HS-5 (cell line): ENCODE measurements at places on chromosomes 7 and 10.
A peak's percentile ranks its signal among the peaks of the same experiment; 100 is the strongest.

DNA sequence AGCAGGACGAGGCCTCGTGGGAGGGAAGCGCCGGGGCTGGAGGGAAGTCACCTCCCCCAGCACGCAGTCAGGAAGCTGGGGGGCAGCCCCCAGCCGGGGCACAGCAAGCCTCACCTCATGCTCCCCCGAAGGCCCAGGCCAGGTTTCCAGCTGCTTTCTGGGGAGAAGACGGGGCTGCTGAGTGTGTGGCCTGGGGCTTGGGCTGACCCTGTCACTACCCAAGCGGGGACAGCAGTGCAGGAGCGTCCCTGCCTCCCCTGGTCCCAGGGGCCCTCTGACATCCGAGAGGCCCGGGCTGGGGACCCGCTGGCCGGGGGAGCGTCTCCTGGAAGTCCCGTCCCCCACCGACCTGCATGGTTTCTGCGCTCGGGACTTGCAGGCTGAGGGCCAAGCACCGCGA lies 19.7 kb upstream of the NKX6-2 start:
- DNase-seq, result no peak

DNA sequence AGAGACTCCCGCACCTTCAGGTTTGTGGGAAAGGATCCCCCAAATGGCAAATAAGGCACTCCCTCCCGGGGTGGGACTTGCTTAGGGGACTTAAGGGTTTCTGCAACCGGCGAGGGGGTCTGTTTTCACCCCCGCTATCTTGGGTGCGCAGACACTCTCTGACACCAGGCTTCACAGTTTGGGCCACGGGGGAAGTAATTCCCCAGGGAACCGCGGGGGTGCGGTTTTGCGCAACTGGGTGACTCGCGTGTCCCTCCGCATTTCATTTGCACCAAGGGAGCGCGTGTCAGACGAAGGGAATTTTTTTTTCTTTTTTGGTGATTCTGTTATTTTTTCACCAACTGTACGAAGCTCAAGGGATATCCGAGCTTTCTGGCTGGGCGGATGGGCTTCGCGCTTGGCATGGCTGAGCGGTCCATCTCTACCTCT lies 1.7 kb downstream of the GRM8 start:
- no peak for DNase-seq

GRCh38 chr7:132200141-132200540 lies 376.1 kb downstream of the PLXNA4 start:
- DNase-seq, result no peak

DNA sequence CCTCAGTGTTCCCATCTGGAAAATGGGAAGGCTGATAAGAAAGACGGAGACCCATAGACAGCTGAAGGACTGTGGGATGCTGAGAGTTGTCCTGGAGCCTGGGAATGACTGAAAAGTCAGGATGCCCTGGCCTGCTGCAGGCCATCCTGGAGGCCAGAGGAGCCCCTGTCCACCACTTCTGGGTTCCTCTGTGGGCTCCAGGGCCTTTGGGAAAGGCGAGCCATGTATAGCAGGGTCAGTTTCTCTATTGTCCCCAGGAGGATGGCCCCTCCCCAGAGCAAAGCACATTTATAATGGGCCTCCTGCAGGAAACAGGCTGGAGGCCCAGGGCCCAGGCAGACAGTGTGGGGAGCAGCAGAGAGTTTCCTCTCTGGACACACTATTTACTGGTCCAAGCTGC lies 471.4 kb upstream of the MGMT start:
- no peak for DNase-seq

- DNase-seq, result no peak
Measured at GRCh38 chr7:318476-318875, 28.5 kb downstream of the FOXL3 start.

DNA sequence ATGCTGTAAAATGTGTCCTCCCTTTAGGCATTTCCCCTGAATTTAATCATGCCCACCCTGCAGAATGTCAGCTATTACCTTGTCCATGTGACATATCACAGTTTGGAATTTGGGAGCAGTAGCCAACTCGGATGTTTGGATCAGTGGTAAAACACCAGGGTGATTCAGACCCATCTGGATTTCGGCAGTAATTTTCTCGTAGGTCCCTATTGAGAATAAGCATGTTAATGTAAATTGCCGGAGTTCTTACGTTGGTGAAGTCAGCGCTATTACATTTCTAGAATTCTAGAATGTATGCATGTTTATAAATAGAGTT lies 44.1 kb downstream of the HGF start:
- peak; percentile 76 for DNase-seq

DNA sequence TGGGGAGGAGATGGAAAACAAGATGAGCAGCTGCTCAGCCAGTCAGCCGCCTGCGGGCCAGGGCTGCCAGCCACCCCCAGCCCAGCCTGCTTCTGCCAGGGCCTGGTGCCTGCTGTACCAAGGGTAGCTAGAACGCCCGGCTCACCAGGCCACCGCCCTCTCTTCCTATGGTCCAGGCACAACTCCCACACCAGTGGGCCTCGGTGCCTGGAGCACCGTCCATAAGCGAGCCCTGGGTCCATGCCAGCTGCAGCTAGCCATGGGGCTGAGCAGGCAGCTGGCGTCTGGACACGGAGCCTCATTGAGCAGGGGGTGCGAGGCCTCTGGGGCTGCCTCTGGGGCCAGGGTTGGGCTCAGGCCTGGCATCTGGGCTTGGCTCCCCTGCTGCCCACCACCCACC lies 8.5 kb upstream of the RABGEF1 start:
- DNase-seq, result no peak

DNA sequence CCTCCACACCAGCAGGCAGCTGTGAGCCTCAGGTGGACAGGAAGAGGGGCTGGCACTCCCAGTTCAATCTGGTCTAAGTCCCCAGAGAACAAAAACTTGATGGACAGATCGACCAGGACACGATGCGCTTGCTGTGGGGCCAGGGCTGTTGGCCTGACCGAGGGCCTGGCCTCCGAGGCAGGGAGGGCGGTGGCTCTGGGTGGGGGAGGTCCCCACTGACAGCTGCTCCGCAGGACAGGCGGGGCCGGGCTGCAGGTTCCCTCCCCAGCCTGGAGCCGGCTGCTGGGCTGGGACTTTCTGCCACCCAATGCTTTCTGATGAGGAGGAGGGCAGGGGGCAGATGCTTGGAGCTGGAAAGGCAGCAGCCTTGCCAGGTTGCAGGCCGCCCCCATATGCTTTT lies 37.4 kb upstream of the ADGRA1 start:
- no peak for DNase-seq

DNA sequence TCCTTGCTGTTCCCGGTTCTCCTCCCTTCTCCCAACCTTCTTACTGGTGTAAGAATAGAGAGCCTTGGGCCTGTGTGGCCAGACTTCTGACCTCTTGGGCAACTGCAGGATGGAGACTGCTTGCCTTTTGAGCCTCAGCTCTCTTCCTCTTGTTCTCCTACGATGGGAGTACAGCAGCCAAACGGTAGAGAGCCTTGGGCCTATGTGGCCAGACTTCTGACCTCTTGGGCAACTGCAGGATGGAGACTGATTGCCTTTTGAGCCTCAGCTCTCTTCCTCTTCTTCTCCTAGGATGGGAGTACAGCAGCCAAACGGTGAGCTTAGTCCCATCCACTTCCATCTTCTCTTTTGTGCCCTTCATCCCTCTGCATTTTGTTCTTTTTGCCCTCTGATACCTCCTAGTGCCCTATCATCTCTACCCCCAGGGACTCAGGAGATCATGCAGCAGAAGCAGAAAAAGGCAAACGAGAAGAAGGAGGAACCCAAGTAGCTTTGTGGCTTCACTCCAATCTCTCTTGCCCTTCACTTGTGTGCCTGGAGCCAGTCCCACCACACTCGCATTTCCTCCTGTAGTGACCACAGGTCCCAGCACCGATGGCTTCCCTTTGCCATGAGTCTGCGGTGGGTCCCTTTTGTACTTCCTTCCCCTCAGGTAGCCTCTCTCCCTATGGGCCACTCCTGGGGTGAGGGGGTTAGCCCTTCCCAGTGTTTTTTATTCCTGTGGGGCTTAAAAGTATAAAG lies 15.3 kb downstream of the SLC25A13 start:
- DNase-seq, result no peak

- DNase-seq, result no peak
Measured at GRCh38 chr7:128405471-128406313, 4.1 kb downstream of the IMPDH1 start.

GRCh38 chr10:91219371-91220193 lies 881 bp upstream of the PCGF5 start:
- DNase-seq, result no peak

DNA sequence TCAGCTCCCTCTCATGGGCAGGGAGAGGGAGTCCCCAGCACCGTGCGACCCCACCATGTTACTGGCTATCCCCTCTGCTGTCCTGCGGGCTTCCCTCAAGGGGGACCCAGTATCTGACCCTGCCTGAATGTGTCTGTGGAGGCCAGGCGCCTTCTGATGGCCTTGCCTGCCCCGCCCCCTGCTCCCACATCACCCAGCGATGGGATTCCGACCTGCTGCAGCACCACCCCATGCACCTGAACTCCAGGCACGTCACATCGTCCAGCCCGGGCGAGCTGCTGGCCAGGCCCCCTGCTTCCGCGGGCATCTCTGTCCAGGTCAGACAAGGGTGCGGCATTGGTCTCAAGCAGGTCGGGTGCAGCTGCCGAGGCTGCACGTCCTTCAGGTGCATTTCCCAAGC lies 19.0 kb downstream of the LRRC27 start:
- no peak for DNase-seq

GRCh38 chr10:66869635-66870034 lies 56.2 kb upstream of the LRRTM3 start:
- no peak for DNase-seq

DNA sequence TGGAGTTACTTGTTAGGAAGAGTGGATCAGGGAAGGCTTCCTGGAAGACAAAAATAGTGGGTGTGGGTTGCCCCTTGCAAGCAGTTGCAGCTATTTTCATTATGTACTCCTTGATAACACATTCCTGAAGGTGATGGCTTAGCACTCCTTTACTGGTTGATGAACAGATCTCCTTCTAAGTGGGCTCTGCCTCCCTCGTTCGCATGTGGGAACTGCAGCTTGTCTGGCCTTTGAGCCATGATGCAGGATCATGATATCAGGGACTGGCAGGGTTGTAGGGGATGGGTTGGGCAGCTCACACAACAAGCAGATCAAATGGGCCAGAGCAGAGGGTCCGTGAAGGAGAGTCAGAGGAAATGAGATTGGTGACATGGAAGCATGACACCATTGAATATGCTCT lies 28.8 kb upstream of the LRRC4 start:
- no peak for DNase-seq

DNA sequence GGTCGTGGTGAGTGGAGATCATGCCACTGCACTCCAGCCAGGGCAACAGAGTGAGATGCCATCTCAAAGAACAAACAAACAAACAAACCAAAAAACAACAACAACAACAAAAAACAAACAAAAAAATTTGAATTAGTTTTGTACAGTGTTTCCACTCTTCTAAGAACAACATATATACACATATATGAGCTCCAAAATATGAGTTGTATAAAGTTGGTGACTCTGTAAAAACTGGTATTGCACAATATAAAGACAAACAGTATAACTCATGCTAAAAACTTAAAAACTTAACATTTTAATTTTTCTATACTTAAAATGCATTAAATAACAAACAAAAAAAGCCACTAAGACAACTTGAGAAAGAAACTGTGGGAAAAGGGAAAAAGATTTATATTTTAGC lies 46.0 kb downstream of the AKR1B15 start:
- no peak for DNase-seq

DNA sequence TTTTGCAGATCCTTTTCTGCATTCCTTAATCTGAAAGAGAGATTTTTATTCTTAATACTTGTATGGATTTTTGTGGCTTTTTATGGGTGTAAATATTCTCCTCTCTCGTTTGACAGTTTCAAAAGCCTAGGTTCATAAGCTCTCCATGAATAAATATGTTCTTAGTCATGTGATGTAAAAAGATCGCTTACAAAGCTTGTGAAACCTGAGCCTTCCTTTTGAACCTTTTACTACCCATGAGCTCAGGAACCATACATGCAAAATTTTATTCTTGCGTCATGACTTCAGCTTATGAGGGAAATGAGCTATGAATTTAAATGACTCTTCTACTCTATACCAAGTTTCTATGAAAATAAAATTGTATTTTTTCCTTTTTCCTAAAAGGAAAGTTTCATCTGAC lies 98.7 kb downstream of the POLL start:
- no peak for DNase-seq

DNA sequence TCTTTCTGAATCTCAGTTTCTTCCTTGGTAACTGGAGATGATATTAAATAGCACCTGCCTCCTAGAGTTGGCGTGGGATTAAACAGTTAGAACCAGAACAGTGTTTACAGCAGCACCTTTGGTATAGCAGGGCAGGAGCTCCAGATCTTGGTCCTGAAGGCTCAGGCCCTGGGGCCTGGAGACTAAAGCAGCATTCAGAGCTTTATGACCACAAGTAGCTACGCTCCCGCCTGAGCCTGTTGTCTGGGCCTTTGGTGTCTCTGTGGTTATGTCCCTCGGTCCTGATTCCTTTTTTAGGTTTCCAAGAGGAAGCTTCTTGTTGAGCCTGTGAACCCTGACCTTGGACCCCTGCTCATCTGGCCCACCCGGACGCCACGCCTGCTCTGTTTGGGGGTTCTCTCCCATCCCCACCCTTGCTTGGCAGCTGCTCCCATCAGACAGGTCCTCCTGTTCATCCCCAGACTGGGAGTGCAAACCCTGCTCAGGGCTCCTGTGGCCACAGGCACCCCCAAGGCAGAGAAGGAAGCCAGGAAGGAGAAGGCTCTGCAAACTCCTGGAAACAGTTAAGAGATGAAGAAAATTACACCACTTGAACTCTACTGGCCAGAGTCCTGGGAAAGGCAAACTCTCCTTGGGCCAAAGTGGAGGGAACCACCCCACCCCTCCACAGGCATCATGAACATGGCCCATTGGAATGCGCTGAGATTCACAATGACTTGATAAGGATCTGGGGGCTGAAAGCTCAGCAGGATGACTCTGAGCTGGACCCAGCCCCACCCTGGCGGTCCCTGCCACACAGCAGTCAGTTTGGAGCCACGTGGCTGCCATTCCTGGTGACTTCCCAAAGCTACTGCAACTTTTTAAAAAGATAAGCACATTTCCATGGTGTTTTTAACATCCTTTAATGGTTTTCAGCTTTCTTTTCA lies 50.1 kb upstream of the TMEM72 start:
- peak; percentile 83 for DNase-seq

GRCh38 chr10:30092151-30092790 lies 32.9 kb upstream of the JCAD start:
- DNase-seq, result no peak

- DNase-seq, result peak; percentile 49
Measured at GRCh38 chr10:123582084-123582989, 83.8 kb upstream of the GPR26 start.

- DNase-seq, result peak; percentile 74
Measured at GRCh38 chr7:103113164-103113563, 35.7 kb downstream of the NAPEPLD start.

DNA sequence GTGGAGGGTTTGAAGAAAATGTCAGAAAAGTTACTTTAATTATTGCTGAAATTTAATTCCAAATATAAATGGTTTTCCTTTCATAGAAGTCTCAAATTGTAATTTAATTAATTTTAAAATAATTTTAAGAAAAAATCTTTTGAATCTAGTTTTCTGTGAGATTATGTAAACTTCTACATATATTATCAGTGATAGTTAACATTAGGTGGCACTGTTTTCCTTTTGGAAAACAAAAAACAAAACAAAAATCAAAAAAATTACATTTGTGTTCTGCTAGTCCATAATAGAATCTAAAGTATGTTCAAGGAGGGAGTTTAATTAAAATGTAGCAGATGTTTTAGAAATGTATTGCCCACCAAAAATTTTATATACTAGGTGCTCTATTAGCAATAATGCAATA lies 1456.7 kb downstream of the REEP3 start:
- DNase-seq, result no peak
